ENCODE measurements at places on chromosomes 1 and 21.
A peak's percentile ranks its signal among the peaks of the same experiment; 100 is the strongest.

DNA sequence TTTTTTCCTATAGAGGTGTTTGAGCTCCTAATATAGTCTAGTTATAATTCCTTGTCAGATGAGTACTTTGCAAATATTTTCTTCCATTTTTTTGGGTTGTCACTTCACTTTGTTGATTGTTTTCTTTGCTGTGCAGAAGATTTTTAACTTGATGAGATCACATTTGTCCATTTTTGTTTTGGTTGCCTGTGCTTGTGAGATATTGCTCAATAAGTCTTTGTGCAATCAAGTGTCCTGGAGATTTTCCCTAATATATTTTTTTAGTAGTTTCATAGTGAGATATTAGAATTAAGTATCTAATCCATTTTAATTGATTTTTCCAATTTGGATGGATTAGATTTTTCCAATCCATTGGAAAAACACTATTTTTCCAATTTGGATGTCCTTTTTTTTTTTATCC is 1395.5 kb downstream of the PLA2G4A start:
- no peak overlapping the region for H3K4me3 ChIP-seq
- no peak overlapping the region for H3K27ac ChIP-seq
- no peaks in the 10 kb centered on the region for H3K36me3 ChIP-seq
- no peak for DNase-seq

DNA sequence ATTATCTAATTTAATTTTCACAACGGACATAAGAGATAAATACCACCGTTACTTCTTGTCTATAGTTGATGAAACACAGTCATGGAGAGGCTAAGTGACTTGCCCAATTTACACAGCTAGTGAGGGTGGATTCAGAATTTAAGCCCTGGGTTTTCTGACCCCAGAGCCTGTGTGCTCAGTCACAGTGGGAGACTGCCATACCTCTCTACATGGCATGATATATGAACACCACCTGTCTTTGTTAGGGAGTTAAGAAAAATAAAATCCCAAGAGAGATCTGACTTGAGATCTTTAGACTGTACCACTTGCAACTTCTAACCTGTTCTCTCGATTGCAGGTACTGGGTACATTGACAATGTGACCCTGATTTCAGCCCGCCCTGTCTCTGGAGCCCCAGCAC is 40.3 kb downstream of the LAMC2 start:
- no peak for DNase-seq
- H3K4me1 ChIP-seq = no peaks in the 10 kb centered on the region
- H3K27ac ChIP-seq = no peak overlapping the region
- no peaks in the 10 kb centered on the region for H3K36me3 ChIP-seq
- H3K27me3 ChIP-seq = no peaks in the 10 kb centered on the region

DNA sequence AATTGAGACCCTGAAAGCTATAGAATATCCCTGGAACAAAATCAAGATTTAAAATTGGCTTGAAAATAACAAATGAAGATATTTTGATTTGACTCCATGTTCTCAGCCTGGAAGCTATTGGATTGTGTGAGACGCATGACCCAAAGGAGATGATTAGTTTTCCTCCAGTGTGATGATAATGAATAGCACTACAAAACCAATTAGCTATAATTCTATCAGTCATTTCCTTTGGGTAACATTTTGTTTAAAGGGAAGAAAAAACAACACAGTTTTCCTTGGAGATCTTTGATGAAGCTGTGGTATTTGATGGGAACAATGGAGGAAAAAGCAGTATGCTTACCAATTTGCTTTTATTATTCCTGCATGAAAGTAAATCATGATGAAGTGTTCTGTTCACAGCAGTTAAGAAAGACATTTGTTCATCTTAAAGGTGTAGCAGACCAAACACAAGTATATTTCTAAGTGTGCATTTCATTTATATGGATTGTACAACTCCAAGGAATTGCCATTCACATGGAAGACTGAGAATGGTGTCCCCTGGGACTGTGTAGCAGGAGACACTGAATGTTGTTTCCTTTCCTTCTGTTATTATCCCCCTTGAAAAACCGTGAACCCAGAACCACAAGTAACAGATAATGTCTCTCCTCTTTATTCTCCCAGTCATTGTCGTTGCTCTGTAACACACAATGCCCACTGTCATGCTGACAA is 111.4 kb downstream of the CACHD1 start:
- no peak overlapping the region for H3K27ac ChIP-seq
- no peak overlapping the region for H3K4me3 ChIP-seq
- no peaks in the 10 kb centered on the region for H3K36me3 ChIP-seq
- no peaks in the 10 kb centered on the region for H3K4me1 ChIP-seq
- H3K27me3 ChIP-seq = no peaks in the 10 kb centered on the region

DNA sequence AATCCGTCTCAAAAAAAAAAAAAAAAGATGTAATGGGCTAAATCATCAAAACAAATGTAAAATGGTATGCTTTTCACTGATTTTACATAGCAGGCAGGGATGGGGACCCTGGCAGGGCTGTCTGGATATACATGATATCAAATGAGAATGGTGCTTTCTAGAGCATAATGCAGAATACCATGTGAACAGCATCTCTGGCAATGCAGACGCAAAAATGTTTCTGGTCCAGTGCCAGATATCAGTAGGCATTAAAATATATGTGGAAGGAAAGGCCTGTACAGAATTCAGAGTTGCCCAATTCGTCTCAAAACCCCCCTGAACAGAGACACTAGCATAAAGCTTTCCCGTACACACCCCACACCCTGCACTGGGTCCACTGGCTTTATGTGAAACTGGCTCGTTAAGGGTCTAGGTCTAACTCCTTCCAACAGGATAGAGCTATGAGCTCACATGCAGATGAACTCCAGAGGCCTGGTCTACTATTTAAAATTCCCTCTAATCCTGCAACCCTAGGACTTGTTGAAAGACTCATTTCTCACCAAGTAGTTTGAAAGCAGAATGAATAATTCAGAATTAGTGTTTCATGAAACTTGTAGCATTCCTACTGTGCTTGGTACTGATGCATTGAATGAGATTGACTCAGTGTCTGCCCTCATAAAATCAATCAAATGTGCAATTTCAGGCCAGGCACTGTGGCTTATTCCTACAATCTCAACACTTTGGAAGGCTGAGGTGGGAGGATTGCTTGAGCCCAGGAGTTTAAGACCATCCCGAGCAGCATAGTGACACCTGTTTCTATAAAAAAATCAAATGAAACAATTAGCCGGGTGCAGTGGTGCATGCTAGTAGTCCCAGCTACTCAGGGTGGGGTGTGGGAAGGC is 2.6 kb upstream of the MYSM1 start:
- no peak overlapping the region for H3K4me3 ChIP-seq
- no peak for DNase-seq
- H3K27me3 ChIP-seq = no peaks in the 10 kb centered on the region
- H3K4me1 ChIP-seq = peaks cover 5% of the 10 kb centered on the region
- no peaks in the 10 kb centered on the region for H3K36me3 ChIP-seq
- no peak overlapping the region for H3K27ac ChIP-seq

DNA sequence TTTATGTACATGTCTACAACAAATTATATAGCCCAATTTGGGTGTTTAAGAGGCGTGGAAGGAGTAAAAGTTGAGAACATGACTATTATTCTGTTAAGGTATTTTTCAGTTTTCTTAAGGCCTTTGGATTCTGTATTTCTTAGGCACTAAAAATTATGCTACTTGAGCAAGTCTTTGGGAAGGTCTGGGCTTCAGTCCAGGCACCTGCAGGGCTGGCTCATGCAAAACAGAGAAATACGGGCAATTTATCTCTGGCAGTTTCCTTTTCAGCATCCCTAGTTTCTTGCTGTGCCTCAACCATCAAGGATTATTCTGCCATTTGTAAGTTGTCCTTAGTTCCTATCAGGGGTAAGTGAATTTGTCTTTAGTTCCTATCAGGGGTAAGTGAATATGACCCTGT is 358.8 kb upstream of the B3GALT2 start:
- no peak overlapping the region for H3K4me3 ChIP-seq
- no peaks in the 10 kb centered on the region for H3K4me1 ChIP-seq
- no peak for DNase-seq
- no peaks in the 10 kb centered on the region for H3K27me3 ChIP-seq
- no peaks in the 10 kb centered on the region for H3K36me3 ChIP-seq
- no peak overlapping the region for H3K27ac ChIP-seq

DNA sequence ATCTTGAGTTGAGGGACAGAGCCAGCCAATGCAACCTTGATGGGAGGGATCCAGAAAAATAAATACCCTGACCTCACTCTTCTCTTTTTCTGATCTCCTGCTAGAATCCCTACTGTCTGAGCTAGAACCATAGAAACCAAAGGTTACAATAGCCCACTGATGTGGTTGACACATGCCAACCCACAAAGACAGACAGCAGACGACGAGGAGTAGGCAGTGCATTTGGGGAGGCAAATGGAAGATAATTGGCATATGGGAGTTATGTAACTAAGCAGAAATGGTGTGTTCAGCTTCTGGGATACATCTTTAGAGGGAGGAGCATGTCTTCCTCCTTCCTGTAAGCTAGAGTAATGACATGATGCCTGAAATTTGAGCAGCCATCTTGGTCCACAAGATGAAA is 171.7 kb upstream of the FGGY start:
- H3K4me3 ChIP-seq = no peak overlapping the region
- no peaks in the 10 kb centered on the region for H3K36me3 ChIP-seq
- H3K27me3 ChIP-seq = no peaks in the 10 kb centered on the region
- DNase-seq = no peak
- no peak overlapping the region for H3K27ac ChIP-seq

DNA sequence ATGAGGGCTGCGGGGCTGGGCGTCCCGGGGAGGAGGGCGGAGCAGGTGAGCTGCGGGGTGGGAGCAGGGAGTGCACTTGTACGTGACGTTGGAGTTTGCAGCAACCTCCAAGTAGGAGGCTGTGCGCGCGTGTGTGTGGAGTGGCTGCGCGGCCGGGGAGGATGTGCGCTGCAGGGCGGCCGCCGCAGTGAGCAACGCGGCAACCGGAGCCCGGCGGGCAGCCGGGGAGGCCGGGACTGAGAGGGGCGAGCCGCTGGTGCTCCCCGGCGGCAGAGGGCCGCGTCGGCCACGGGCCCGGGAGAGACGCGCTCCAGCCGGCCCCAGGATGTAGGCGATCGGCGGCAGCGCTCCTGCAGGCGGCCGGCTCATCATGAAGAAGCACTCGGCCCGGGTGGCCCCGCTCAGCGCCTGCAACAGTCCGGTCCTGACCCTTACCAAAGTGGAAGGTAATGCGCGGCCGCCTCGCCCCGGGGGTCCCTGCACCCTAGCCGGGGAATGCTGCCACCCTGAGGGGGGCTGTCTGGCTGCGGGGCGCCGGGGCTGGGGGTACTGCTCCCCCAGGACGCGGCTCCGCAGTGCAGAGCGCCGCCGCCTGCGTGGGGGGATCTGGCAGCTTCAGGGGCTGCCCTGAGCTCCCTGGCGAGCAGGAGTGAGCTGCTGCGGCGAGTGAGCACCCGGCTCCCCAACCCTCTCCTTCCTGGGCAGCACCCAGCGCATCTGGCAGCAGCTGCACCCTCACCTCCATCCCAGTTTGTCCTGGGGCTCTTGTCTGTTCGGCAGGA is 158.9 kb upstream of the COA6 start:
- peaks cover 5% of the 10 kb centered on the region for H3K4me1 ChIP-seq
- DNase-seq = no peak
- no peaks in the 10 kb centered on the region for H3K36me3 ChIP-seq
- peak overlapping the region; percentile 56 for H3K4me3 ChIP-seq
- H3K27ac ChIP-seq = no peak overlapping the region
- H3K27me3 ChIP-seq = no peaks in the 10 kb centered on the region

DNA sequence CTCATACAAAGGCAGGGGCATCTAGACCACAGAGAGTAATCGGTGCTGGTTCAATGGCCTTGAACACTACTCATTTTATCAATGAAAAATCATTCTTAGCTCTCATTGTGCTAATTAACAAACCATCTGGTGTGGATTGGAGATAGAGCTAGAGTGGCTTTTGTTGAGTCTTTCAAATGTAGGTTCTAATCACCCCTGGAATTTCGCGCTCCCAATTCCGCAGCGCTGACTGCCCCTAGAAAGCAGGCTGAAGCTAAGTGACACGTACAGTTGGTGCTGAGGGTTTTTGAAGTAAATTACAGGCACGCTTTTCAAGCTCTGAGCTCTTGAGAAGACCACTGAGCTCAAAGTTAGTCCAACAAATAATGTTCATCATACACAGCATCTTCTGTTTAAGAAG is 31.2 kb upstream of the CA6 start:
- H3K27ac ChIP-seq = no peak overlapping the region
- H3K4me1 ChIP-seq = no peaks in the 10 kb centered on the region
- no peak for DNase-seq
- no peaks in the 10 kb centered on the region for H3K27me3 ChIP-seq
- no peaks in the 10 kb centered on the region for H3K36me3 ChIP-seq
- no peak overlapping the region for H3K4me3 ChIP-seq

DNA sequence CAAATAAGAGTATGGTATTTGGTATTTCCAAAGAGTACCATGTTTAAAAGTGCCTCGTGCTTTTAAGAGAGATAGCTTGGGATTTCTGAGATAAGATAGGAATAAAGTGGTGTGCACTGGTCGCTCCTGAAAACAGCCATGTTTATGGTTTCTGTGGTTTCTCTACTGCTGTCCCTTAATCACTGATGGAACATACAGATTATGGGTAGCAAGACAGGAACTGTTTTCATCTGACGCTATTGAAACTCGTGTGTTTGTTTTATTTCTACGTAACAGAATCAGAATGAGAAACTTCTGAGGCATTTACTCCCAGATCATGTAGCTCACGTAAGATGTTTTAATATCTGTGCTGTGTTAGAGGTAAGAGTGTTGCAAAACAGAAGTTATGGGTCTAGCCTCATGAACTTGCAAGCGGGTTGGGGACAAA is 126.0 kb downstream of the KIAA0319L start:
- H3K27ac ChIP-seq = no peak overlapping the region
- H3K27me3 ChIP-seq = no peaks in the 10 kb centered on the region
- H3K36me3 ChIP-seq = no peaks in the 10 kb centered on the region
- no peaks in the 10 kb centered on the region for H3K4me1 ChIP-seq

- no peaks in the 10 kb centered on the region for H3K27me3 ChIP-seq
- H3K4me3 ChIP-seq = no peak overlapping the region
- DNase-seq = no peak
- no peaks in the 10 kb centered on the region for H3K4me1 ChIP-seq
Measured at GRCh38 chr1:84877592-84877991, 15.4 kb downstream of the LPAR3 start.

- no peaks in the 10 kb centered on the region for H3K36me3 ChIP-seq
- no peaks in the 10 kb centered on the region for H3K4me1 ChIP-seq
- no peak overlapping the region for H3K4me3 ChIP-seq
- DNase-seq = peak; percentile 52
- H3K27ac ChIP-seq = no peak overlapping the region
Measured at GRCh38 chr1:32920833-32921232, 19.6 kb upstream of the TMEM54 start.

GRCh38 chr1:169091480-169091941 is 15.0 kb upstream of the ATP1B1 start:
- H3K4me1 ChIP-seq = no peaks in the 10 kb centered on the region
- no peak overlapping the region for H3K4me3 ChIP-seq
- H3K27me3 ChIP-seq = no peaks in the 10 kb centered on the region
